HTR-8/SVneo (cell line): ENCODE measurements at places on chromosomes 5 and 9.

GRCh38 chr9:97474372-97474925 lies 27.0 kb upstream of the TMOD1 start:
- no peak for DNase-seq

DNA sequence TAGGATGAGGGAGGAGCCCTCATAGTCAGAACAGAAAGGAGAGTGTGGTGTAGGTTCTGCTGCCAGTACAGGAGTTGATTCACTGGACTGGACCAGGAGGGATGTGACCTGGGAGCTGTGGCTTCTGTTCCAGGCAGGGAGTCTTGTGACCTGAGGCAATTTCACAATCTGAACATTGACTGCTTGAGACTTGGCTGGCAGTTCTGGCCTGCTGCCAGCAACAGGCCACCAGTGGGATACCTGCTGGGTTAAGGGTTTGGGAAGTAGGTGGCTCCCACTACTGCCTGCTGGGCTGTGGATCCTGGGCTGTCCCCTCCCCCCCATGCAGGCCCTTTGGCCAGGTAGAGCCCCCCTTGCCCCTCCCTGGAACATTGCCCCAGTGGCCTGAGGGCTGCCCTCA lies 268.6 kb upstream of the ARRDC3 start:
- DNase-seq = no peak

DNA sequence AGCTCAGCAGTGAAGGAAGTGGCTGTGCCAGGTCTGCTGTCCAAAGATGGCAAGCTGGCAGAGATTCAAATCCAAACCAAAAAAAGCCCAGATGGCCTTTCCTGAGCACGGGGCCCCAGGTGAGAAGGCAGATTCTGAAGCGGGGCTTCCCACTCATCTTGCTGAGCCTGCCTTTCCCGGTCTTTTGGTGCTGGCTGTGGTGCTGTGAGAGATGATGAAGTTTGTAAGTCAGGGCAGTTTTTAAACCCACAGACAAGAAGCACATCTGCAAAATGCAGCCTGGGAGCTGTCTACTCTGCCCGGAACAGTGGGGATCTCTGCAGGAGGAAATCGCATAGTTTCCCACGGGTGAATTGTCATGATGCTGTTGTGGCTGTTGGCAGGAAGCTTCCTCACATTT lies 85.0 kb upstream of the IRX4 start:
- DNase-seq = no peak

DNA sequence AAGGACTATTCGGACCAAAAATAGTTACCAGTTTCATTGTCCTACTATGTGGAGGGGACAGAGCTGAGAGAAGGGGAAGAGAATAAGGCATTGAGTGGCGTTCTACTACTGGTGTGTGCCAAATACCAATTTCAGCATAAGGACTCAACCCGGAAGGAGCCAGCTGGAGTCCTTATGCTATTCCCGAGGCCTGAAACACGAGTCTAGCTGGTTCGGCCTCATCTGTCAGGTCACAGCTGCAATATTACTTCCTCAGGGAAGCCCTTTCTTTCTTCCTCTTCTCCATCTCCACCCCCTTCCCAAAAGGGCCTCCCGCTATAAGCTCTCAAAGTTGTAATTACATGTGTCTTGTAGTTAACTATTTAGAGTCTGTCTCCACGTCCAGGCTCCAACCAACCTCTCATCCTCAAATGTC lies 20.5 kb upstream of the FER start:
- no peak for DNase-seq

GRCh38 chr5:174056064-174056847 lies 10.8 kb downstream of the NSG2 start:
- no peak for DNase-seq

DNA sequence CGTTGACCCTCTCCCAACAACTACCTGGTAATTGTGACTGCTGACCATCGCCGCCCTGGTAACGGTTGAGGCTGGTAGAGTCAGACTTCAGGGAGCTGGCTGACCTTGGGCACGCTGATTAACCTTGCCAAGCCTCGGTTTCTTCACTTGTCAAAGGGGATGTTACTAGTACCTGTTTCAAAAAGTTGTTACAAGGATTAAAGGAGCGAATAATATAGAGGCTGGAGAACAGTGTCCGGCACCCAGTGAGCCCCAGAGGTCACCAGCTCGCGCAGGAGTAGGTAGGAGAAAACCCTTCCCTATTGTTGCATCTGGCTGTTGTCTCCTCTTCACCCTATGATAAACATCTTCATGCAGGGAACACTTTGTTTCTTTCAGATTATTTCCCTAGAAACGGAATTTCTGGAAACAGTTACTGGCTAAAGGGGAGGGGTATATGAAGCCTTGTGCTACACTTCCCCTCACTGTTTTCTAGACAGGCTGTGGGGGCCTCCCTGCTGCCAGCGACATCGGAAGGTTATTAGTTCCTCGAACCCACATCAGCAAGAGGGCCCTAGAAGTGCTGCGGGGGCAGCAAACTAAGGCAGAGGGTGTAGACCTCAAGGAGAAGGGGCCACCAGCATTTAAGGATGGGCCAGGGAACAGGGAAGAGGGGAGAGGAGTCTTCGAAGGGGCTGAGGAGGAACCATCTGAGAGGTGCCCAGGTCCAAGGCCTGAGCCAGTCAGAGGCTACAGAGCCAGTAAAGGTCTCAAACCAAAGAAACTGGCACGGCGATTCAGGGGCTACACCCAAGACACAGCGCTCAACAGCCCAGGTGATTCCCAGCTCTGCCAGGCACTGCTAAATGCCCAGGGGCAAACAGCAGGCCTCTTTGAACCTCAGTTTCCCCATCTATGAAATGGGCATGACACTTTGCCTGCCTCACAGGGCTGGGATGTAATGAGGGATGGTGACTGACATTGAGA lies 37.6 kb downstream of the HRH2 start:
- DNase-seq = no peak

- peak; percentile 54 for DNase-seq
Observed at GRCh38 chr5:120388016-120388781, 75.9 kb upstream of the PRR16 start.

DNA sequence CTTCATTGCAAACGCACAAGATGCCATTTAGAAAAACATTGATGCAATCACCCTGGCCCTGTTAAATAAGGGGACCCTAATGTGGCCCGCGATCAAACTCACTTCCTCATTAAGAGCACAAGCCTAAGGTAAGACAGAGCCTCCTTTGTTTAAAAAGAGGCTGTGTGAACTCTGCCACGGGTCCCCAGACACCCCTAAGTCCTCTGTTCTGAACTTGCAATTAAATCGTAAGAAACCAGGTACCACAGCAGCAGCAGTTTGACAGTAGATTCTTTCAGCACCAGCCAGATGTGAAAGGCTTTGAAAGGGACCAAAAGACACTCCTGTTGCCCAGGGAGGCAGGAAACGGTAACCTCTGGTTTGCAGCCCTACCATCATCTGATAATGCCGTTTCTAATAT lies 346.3 kb downstream of the TMEM167A start:
- DNase-seq = no peak

- no peak for DNase-seq
Observed at GRCh38 chr5:14489643-14490042, 91.9 kb upstream of the OTULINL start.

DNA sequence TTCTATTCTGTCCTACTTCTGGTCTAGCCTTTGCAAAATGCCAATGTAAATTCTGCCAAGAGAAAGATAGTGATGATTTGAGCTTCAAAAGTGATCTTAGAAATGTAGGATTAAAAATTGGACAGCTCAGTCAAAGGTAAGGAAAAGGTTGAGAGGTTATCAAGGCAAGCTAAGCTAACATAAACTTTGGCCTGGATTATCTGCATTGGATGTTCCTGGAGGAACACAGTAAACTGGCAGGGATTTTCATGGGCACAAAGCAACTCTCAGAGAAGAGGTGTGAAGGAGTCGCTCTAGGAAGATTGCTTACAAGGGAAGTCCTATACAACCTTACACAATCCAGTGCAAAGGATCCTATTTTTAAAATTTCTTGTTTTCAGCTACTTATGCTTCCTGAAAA lies 115.2 kb downstream of the JAKMIP2 start:
- DNase-seq = no peak

DNA sequence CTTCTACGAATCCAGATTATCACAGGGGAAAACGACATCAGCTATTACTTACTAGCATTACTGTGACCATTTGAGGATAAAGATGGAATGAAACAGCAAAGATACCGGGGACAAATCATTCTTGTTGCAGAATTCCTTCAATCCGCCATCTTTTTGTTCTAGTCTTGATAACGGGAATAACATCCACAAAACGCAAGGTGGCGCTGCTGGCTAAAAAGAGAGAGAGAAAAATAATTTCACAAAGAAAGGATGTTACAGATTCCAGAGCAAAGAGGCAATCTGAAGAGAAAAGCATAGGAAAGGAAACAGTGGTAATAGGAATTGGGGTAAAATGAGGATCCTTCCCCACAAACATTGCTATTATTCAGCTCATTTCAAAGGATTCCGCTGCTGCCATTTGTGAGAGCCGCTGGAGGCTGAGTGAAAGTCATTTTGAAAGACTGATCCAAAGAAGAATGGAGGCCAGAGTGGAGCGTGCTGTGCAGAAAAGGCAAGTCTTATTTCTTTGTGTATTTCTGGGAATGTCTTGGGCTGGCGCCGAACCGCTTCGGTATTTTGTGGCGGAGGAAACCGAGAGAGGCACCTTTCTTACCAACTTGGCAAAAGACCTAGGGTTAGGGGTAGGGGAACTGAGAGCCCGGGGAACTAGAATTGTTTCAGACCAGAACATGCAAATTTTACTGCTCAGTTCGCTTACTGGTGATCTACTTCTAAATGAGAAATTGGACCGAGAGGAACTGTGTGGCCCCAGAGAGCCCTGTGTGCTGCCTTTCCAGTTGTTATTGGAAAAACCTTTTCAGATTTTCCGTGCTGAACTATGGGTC lies at the start of gene PCDHB7:
Gene PCDHB7, plus strand, starts transcription at position 264 of the 824 bp plus-strand sequence. Its CDS starts 192 bp downstream, at position 456.
- DNase-seq = no peak

GRCh38 chr9:122810306-122810946 lies 10.5 kb downstream of the OR1K1 start:
- DNase-seq = peak; percentile 71

- no peak for DNase-seq
Observed at GRCh38 chr9:23245067-23245466, 581.0 kb downstream of the ELAVL2 start.

- peak; percentile 57 for DNase-seq
Observed at GRCh38 chr5:24110004-24110615, 534.7 kb downstream of the CDH10 start.

DNA sequence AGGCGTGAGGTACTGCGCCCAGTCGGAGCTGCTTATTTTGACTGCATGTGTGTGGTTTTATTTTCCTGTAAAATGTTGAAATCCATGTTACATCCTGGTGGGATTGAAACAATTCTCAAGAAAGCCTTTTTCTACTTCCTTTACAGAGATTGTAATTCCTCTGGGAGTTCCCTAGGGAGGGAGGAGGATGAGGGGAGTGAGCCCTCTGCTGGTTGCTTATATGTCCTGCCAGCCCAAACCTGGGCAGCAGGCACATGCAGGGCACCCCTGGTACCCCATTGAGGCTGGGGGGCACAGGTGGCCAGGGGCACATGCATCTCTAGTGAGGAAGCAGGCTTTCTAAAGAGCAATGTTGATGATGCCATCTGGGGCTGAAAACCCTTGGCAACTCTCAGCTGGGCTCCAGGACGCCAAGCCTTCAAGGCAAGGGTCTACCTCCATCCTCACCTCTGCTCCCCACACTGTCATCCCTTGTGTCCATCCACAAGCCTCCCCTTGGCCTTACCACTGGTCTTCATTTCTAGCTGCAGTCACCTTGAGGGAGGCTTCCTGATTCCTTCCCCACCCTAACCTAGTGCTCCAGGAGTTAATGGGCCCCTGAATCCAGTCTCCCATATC lies 84.7 kb upstream of the TNFSF8 start:
- peak; percentile 41 for DNase-seq

DNA sequence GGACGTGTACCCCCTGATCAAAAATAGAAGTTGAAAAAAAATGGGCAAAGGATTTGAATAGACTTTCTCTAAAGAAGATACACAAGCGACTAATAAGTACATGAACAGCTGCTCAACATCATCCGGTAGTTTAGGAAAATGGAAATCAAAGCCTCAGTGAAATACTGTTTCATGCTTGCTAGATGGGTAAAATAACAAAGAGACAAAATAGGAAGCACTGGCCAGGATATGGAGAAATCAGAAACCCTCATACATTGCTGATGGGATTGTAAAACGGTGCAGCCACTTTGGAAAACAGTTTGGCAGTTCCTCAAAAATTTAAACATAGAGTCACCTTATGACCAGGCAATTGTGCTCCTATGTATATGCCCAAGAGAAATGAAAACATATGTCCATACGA lies 65.0 kb upstream of the SUB1 start:
- DNase-seq = no peak

DNA sequence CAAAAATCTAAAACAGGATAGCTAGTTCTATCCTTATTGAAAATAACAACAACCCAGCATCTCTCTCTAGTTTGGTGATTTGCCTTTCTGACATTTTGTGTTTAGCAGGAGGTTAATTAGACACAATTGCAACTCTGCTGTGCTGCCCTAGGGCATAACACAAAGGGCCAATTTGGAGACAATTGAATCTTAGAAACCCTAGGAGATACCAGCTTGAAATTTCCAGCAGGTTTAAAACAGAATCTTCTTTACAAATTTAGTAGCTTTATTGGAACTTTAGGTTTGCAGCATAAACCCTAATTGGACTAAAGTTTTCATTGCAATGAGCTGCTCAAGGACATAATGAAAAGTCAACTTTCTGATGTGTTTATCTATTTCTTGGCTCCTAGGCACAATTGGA lies 166.7 kb upstream of the FER start:
- DNase-seq = no peak
